Stimulated activated CD4-positive, alpha-beta T cell treated with anti-CD3 and anti-CD28 coated beads, Interleukin-1b, Interleukin-23, amount 100 ng/mL, for 1 hour (primary cell): ENCODE measurements at places on chromosomes 7 and 10.

GRCh38 chr10:45657033-45657926 lies 15.3 kb downstream of the ZFAND4 start:
- DNase-seq, result no peak

DNA sequence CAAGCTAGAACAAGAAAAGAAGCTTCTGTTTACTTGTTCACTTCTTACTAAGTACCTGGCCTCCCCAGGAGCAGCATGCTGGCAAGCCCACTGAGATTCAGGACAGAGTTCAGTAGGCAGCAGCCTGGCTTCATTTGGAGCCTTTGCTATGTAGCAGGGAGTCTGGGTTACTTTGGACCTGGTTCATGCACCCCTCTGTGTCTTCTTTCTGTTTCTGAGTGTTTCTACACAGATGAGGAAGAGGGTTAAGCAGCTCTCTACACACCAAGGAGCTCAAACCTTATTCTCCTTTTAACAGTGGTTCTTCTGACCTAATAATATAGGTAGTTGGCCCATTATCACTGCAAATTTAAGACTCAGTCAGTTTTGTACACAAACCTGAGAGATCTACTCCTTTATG lies 152.9 kb downstream of the ARID5B start:
- DNase-seq, result no peak

DNA sequence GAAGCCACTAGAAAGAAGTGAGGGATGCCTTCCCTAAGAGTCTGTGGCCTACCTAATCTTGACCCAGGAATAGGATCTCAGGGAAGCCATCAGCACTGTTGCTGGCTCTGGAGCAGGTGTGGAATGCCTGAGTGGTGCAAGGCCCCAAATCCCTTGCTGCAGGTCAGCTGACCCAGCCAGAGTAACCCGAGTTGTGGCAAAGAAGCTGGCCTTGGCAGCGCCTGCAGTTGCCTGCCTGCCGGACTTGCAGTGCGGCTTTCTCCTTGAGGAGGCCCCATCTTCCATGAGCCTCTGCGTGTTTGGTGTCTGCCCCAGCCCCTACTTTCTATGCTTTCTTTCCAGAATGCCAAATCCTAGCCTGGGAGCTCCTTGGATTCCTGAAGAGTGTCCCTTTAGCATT lies 5.8 kb downstream of the KIAA1217 start:
- no peak for DNase-seq

GRCh38 chr7:7786595-7786994 lies 68.2 kb upstream of the RPA3 start:
- DNase-seq, result no peak

DNA sequence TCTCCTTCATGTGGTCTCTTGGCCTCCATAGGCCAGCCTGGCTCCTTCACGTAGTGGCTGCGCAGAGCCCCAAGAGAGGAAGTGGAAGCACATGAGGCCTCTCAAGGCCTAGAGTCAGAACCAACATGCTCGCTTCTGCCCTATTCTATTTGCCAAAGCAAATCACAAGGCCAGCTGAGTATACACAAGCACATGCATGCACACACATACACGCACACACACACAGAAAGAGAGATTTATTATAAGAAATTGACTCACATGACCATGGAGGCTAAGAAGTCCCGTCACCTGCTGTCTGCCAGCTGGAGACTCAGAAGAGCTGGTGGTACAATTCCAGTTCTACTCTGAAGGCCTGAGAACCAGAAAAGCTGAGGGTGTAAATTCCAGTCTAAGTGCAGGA lies 64.3 kb upstream of the NRP1 start:
- no peak for DNase-seq

DNA sequence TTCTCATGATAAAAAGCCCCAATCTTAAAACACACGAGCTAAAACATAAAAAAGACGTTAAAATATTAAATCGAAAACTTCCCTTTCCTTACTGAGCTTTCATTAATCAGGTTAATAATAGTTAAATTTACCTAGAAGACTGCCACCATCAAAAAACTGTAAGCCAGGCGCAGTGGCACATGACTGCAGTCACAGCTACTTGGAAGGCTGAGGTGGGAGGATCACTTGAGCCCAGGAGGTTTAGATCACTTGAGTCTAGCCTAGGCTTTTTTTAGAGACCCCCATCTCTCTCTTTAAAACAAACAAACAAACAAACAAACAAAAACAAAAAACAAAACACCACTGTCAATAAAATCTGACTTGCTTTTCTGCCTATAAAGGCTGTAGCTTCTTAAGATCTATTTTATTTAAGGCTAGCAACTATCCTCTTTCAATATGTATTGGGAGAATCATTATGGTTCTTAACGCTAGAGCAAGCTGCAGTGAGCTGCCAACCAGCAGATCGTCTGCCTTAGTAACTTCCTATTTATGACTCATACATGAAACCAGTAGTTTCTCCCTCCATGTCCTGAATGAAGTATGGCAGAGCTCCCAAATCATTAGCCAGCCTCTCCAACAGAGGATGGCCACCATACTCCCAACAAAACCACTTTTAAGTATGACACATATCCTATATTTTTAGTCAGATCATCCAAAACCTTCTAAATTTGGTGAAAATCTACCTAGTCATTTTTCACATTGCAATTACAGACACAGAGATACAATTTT lies 163.7 kb downstream of the SRPK2 start:
- no peak for DNase-seq

- no peak for DNase-seq
These were observed 21.4 kb downstream of the GARIN1A start for GRCh38 chr7:128693373-128694015.

GRCh38 chr10:78964952-78965633 lies 103.7 kb upstream of the ZMIZ1 start:
- no peak for DNase-seq

GRCh38 chr10:104080762-104081161 lies 4.9 kb downstream of the COL17A1 start:
- no peak for DNase-seq
